ACHN (cell line): ENCODE measurements at places on chromosomes 12 and 14.

- no peak for DNase-seq
These were observed 624.2 kb downstream of the DIO2 start for GRCh38 chr14:79586989-79587598.

DNA sequence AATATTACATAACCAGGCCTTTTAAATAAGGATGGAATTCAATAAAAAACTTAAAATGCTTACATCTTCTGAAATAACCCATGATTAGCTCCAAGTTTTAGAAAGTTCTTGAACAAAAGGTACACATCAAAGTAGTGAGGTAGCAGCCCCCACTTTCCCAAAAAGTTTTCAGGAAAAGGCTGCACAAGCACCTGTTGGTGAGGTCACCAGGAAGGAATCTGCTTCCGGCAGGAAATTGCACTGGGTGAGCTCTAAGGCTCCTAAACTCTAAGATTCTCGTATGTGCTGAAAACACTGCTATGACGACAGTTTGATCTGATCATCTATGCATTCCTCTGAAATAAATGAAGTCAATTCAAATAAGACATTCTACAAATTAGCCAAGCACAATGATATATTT lies 34.3 kb upstream of the TTC7B start:
- DNase-seq, result peak; percentile 86

DNA sequence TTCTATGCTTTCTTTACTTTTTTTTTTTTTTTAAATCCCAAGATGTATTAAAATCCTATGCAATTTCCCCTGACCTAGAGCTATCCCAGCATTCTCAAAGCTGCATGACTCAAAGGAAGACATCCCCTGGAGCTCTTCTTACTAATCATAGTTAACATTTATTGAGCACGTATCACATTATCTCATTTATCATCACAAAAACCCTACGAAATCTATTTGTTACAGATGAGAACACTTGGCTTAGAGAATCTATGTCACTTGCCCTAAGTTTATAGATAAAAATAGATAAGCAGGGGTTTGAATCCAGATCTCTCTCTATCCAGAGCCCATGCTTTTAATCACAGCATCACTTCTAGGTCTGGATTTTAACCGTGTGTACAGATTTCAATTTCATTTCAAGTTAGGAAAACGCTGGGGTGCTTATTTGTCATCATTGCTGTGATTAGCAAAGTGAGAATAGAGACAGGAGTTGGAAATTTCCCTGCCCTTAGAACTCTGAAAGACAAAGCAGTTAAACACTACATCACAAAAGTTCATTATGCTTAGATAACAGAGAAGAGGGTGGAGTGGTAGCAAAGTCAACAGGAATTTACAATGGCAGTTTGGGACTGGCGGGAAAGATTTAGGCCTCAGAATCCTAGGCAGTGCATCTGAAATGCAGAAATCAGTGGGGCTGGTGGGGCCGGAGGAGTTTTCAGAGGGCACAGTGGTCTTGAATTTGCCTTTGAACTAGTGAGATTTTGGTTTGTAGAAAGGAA lies 177.7 kb upstream of the FRMD6 start:
- no peak for DNase-seq

- no peak for DNase-seq
These were observed 151.4 kb upstream of the AVPR1A start for GRCh38 chr12:63302269-63302940.

DNA sequence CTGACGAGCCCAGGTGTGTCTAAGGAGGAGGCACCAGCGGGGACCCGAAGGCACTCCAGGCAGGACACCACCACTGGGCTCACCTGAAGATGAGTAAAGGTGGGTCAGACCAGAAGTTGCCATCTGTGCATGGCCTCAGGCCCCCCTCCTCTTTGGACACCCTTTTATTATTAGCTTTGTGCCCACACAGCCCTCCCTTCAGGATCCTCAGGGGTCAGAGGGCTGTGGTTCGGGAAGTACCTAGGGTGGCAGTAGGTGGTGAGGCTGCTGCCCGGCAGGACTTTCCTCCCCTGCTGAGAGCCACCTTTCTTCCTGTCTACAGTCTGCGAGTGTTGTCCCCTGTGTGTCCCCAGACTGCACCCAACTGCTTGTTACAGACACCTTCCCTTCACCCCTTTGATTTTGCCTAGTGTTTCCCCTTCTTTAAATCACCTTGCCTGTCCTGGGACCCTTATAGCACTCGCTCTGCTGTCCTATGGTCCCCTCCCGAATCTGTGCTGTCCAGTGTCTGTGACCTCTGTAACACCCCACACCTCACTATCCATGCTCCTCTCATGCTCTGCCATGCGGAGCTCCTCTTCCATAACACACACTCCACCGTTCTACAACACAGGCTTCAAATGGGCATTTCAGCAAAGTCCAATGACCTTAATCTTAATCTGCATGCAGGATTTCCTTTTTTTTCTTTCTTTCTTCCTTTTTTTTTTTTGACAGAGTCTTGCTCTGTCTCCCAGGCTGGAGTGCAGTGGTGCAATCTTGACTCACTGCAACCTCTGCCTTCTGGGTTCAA lies 25.7 kb downstream of the SOAT2 start:
- DNase-seq, result no peak

DNA sequence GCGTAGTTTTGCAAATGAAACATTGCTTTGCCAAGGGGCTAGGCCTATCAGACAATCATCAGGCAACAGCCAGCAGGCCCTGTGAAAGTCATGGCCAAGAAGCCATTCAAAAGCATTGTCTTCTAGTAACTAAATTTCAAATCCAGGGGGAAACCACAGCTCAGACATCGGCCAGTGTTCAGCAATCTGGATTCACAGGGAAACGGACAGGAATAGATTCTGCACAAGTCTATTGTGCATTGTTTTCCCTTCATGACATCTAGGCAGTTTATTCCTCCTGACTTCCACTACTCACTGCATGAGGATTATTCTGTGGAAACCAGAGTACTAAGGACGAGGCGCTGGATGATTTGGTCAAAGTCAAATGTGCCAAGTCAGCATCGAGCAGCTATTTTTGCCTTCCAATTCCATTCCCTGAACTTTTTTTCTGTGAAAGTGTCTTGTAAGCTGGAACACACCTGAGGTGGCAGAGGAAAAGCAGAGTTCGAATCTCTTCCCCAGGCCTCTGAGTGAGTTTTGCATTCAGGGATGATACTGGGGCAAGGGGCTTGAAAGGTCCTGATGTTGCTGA lies 75.4 kb downstream of the VCPKMT start:
- DNase-seq, result no peak

GRCh38 chr14:69055125-69055524 lies 76.0 kb upstream of the ACTN1 start:
- peak; percentile 90 for DNase-seq

DNA sequence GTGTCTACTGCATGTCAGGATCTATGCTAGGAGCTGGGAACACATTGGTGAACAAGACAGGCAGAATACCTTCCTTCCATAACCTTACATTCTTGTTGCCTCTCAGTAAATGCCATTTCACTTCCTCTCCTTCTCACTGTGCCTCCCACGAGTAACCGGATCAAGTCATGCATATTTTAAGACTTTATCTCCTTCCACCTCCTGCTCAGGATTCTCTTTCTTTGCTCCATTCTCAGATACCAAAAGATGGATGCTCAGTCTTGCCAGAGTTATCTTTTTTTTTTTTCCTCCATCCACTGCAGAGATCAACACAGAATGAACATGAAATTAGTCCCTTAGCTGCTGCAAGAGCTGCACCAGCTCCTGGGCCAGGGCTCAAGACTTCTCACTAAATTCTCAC lies 20.0 kb upstream of the APPL2 start:
- DNase-seq, result no peak

- no peak for DNase-seq
These were observed 134 bp downstream of the DUSP6 start for GRCh38 chr12:89352242-89352491.

DNA sequence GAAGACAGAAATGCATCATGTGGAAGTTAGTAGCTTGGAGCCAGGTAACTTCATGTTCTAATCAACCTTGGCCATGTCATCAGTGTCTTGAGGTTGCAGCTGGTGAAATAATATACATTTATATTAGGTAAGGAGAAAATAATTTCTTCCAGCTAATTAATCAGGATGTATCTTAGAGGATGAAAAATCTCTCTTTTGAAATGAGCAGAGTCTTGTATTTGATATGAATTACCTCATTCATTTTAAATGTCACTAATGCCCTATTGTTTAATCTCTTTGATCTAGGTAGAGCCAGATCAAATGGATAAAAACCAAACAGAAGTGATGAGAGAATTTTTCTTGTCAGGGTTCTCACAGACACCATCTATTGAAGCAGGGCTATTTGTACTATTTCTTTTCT lies at the start of gene OR4Q2:
Gene OR4Q2, plus strand, starts transcription at position 301 of the 400 bp plus-strand sequence.
- no peak for DNase-seq

- DNase-seq, result no peak
These were observed 105.0 kb downstream of the TNFAIP2 start for GRCh38 chr14:103228076-103228806.

- no peak for DNase-seq
These were observed 167.2 kb downstream of the FSCB start for GRCh38 chr14:44339862-44340261.

GRCh38 chr12:28568118-28568517 lies 377.9 kb downstream of the CCDC91 start:
- peak; percentile 37 for DNase-seq

- DNase-seq, result no peak
These were observed 447.0 kb downstream of the DIO2 start for GRCh38 chr14:79764323-79764722.

DNA sequence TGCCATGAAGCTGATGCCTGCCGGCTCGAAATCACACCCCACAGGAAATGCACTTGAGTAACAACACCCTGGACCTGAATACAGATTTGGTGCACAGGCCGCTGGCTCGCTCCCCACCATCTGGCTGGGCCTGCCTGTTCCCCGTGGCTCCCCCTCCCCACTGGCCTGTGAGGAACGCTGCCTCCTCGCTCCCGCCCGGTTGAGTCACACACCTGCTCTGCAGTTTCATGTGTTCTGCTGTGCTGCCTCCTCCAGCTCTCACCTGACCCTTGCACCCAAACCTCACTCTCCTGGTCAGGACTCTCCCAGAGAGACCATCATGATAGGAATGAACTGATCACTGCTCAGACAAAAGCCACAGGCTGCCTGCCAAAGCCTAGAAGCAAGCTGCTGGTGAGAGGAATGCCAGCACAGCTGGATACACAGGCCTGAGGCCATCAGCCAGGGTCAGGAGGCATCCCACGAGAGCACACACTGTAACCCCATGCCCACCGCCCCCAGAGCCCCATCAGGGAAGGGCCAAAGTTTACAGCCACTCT lies 3.8 kb upstream of the SIVA1 start:
- DNase-seq, result no peak

DNA sequence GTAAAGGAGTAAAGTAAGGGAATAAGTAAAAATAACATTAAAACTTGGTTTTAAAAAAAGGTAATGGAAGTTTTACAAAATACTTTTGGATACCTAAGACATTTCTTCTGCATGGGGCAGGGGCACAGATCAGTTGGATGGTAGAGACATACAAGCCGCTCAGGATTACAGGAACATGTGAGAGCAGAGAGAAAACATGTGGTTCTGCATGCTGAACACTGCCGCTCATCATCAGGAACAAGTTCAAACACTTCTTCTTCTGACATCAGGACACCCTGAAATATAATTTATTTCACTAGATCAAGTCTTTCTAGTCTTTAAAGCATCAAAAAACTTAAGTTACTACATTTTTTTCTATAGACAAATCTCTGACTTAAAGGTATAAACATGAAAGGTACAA lies 60.9 kb upstream of the SLC6A13 start:
- no peak for DNase-seq

DNA sequence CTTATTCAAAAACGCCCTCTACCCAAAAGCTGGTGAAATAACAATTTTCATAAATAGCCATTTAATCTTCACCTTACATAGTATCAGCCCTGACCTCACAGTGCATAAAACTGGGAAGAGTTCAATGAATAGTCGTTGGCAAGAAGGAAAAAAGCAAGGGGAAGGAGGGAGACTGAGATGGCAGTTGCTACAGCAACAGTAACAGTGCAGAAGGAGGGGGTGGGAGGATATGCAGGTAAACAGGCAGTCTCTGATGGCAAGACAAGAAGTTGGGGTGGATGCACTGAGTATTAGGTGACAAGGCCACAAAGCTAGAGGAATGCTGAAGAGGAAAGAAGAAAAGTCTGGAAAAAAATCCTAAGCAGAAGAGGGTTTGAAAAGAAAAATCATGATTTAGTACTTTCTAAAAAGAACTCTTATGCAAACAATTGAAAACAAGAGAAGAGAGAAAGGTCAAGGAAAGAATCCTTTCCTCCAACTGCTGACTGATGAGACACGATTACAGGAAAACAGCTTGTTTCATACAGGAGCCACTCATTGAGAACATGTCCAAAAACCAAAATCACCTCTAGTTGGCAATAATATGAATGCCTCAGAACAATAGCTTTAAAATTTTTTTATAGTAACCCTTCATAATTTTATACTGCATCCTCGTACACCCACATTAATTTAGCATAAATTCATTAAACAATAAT lies 56.0 kb downstream of the DCAF5 start:
- DNase-seq, result no peak

DNA sequence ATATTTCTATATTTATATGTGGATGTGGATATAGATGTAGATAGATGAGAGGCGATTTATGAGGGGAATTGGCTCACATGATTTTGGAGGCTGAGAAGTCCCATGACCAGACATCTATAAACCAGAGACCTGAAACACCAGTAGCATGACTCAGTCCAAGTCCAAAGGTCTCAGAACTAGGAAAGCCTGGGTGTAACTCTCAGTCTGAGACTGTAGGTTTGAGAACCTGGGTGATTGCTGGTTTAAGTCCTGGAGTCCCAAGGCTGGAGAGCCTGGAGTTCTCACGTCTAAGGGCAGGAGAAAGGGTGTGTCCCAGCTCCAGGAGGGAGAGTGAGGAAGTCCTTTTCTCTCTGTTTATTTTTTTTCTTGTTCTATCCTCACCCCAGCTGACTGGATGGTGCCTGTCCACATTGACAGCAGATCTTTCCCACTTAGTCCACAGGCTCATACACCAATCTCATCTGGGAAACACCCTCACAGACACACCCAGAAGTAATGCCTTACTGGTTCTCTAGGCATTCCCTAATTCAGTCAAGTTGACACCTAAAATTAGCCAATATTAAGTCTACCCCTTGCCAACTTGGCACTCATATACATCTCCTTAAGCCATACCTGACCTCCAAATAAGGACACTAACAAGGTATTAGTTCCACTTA lies 45.4 kb downstream of the EMP1 start:
- peak; percentile 30 for DNase-seq

DNA sequence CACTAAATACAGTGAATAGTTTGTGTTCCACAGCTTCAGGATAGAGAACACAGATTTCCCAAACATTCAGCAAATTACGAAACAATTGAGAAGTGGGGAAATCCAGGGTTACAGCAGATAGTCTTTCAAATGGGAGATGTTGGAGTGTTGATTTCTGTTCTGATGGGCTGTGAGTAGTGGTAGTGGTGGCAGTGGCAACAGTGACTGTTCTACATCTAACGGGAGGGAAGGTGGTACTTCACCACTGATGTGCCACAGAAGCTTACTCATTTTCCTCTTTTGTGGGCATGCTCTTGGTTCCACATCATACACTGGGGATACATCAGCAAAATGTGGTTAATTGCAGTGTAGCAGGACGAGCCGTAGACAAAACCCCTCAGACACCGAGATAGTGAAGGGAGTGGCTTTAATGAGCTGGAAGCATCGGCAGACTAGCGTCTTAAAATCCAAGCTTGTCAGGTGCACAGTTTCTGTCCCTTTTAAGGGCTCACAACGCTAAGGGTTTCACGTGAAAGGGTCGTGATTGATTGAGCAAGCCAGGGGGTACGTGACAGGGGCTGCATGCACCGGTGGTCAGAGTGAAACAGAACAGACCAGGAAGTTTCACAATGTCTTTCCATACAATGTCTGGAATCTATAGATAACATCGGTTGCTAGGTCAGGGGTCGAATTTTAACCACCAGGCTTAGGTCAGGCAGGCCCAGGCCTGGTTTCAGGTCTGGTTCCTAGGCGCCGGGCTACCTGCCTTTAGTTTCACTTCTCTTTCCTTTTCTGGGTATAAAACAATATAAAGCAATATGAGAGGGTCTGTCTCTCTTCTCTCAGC lies 330.6 kb upstream of the FBXO33 start:
- no peak for DNase-seq
